Activated naive CD4-positive, alpha-beta T cell treated with anti-CD3 and anti-CD28 coated beads, Interleukin-2, amount 50 U/mL, for 16 hours (primary cell): ENCODE measurements at places on chromosomes 7 and 10.
A peak's percentile ranks its signal among the peaks of the same experiment; 100 is the strongest.

DNA sequence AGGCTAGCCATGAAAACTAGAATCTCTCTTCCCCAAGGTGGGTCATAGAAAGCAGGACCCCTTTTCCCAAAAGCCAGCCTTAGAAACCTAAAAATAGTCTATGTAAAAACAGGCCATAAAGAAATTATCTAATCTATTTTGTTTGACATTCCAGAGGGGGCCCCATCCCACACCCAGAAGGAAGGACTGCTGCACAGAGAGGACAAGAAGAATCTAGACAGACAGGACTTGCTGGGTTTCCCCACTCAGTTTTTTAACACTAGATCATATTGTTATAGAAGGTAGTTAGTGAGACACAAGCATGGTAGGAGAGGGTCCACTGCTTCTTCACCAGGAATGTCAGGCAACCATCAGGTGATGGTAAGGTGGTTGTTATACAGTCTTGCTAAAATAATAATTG lies 357.0 kb downstream of the LRRTM3 start:
- DNase-seq = no peak

DNA sequence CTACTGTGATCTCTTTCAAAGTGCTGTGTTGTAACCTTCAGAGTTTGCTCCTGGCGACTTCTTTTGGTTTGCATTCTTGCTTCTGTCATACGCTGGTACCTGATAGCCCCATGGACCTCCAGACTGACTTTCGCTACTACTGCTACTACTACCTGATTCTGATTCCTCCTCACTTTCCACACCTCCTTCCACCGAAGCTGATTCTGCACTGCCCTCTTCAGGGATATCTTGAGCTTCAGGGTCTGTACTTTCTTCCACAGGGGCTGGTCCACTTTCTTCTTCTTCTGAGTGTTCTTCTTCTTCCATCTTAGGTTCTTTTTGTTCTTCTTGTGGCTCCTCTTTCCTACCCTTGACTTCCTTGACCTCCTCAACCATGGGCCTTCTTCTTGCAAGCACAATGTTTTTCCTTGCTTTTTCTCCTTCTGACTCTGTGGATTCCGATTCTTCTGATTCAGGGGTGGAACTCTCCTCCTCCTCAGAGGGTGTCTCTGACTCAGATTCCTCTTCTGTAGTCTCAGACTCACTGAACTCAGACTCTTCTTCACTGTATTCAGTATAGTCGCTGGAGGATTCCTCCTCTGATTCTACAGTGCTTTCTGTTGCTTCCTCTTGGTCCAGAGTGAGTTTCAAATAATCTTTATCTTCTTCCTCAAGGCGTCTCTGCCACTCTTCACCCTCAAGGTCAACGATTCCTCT lies 992.2 kb downstream of the PCDH15 start:
- DNase-seq = no peak

DNA sequence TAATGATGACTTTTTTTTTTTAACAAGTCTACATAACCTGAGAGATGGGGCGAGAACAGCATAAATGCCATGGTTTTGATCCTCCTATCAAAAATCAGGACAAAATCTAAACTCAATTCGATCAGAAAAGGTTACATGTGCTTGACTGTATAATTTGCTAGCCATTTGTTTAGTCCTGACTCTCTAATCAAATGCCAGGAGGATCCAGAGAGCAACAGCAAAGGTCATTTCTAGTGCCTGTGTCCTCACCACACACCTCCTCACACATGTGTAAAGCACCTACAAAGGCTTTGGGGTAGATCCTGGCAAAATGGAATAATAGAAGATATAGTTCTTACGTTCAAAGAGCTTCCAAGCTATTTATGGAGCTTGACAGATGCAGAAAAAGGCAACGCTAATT lies 11.0 kb upstream of the FAS start:
- DNase-seq = no peak

GRCh38 chr7:18019555-18019954 lies 8.1 kb downstream of the PRPS1L1 start:
- no peak for DNase-seq

DNA sequence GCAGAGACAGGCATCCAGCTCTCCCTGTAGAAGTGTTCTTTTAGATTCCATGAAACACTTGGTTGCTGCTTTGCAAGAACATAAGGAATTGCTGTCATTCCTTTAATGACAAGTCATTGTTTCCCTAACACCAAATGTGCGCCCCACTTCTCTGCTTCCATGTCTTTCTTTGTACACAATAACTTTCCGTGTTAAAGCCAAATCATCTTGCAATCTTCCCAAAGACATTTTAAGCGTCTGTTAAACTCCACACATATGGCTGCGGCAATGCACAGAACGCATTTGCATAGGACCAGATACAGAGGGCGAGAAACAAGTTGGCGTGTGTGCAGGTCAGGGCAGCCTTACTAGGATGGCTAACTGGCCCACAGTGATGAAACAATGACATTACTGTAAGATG lies 399.3 kb upstream of the PRKCQ start:
- no peak for DNase-seq

DNA sequence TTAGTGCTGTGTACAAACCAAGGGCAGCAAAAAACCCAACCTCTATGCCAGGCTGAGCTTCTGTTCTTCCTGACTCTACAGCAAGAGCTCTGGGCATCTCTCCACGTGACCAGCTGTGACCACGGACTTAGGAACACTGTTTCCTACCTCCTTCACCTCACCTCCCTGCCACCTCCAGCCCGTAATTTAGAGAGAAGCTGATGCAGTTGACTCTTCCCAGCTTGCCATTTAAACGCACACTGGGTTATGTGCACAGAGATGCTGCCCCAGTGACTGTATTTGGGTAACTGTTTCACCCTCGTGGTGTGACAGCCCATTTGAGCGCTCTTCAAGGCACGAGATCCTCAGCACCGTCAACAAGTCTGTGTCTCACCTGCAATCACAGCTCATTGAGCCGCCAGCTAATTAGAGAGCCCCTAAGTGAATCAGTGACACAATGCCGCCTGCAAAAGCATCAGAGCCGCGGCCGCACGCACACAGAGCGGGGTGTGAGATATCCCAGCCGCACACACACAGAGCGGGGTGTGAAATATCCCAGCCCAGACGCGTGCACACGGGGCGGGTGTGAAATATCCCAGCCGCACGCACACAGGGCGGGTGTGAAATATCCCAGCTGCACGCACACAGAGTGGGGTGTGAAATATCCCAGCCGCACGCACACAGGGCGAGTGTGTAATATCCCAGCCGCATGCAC lies 319.7 kb downstream of the PTPRN2 start:
- no peak for DNase-seq

DNA sequence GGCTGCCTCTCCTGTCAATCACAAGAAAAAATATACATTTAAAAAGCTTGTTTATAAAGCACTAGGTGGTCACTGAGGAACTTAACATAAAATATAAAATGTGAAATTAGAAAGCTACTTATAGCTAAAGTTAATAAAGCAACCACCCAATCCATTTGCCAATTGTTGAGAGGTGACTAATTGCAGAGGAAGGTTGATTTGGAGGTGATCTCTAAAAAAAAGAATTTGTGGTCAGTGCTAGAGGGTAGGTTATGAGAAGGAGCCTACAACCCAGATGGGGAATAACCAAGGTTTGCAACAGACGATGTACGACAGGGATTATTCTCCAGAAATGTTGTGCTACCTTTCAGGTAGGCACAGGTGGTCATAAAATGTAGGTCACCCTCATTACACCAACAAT lies 444.2 kb upstream of the C7orf33 start:
- DNase-seq = no peak

GRCh38 chr10:52092390-52092789 lies 221.7 kb upstream of the DKK1 start:
- DNase-seq = no peak

GRCh38 chr10:95388539-95388938 lies 97.7 kb upstream of the PDLIM1 start:
- DNase-seq = no peak

DNA sequence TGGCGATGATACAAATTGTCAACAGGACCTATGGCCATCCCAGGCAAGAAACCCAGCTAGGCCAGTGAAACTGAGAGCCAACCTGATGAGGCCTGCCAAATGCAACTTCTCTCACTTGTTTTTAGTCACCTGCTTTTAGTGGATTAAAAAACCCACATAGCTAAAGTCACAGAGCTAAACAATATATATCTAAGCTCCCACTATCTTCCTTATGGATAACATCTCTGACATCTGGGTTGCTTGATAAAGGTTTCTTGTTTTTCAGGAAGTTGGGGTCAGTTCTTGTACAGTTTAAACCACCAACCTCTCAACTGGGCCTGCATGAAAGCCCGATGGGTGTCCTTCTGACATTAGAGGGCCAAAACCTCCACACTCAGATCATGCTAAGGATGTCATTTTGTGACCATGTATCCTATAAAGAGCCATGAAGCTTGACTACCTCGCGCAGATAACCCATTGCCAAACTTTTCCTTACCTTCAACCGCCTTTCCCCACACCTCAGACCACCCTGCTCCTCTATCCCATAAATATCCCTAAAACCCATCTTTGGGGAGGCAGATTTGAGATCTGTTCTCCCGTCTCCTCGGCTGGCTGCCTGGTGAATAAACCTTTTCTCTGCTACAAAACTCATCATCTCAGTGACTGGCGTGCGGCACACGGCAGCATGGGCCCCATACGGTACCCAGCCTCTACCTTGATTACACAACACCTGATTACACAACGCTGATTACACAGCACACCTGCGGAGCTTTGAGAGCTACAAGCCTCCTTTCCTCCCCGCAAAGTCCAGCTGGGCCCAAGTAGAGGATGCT lies 797 bp upstream of the STMP1 start:
- DNase-seq = no peak

GRCh38 chr7:36208997-36209813 lies 56.2 kb downstream of the EEPD1 start:
- no peak for DNase-seq

- DNase-seq = no peak
Measured at GRCh38 chr7:46220066-46220630, 299.1 kb upstream of the IGFBP3 start.

DNA sequence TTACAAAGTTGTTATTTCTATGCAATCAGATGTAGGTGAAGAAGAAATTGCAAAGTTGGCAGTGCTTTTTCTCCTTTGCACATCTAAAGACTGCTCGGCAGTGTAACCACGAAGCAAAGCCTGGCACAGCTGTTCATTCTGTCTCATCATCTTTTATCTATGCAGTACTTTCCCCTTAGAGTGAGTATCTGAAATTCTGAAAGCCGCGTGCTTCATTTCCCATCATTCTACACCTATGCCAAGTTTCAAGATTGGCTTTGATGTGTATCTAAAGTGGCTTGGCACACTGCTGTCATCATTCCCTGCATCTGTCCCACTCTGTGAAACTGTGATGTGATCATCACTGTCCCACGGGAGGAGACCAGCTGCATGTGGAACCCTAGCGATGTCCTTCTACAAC lies 15.2 kb downstream of the SOSTDC1 start:
- no peak for DNase-seq

DNA sequence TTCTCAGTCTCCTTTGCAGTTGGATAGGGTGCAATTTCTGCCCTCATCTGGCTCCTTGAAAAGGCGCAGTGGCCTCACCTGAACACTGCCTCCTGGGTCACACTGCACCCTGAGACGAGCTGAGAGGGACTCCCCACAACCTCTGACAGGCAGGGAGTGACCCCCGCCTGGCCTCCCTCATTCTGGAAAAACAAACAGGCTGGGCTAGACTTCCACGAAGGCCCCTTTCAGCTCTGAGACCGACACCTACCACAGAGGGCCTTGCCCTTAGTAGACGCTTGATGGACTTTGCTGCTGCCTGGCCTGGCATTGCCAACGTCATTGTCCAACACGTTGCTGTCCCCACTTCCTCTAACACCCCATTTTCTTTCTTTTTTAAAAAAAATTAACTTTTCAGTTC lies 8.6 kb downstream of the FAM241B start:
- DNase-seq = no peak

GRCh38 chr10:94225589-94225988 lies 137.2 kb downstream of the NOC3L start:
- no peak for DNase-seq

GRCh38 chr7:12729112-12729511 lies 41.7 kb downstream of the ARL4A start:
- no peak for DNase-seq

GRCh38 chr10:106873770-106874603 lies 290.5 kb downstream of the SORCS1 start:
- no peak for DNase-seq

- no peak for DNase-seq
Measured at GRCh38 chr10:112948196-112948595, 1.9 kb upstream of the TCF7L2 start.

DNA sequence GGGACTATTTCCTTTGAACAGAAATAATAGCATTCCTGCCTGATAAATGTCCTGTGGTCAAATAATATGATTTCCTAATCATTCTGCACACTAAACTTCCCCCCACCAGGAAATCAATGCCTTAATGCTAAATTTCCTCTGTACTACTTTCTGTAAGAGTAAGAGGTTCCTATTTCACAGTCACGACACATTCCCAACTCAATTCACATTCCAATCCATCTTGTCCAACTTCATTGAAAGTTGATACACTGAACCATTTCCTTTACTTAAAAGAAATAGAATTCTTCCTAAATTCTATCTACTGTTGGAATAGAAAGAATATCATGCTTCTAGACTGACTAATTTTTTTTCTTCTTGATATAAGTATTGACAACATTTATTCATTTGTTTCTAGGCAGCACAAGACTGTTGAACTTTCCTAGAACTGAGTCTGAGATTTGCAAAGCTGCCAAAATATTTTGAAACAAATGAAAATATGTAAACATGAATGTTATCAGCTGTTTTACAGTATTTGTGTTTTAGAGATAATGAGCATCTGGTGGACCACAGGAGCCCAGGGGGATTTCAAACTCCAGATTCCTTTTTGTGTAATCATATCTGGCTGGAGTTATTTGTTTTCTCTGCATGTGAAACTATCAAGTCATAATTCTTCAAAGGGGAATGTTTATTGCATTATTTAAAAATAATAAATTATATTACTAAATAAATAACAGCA lies 121.5 kb downstream of the TPST1 start:
- no peak for DNase-seq

DNA sequence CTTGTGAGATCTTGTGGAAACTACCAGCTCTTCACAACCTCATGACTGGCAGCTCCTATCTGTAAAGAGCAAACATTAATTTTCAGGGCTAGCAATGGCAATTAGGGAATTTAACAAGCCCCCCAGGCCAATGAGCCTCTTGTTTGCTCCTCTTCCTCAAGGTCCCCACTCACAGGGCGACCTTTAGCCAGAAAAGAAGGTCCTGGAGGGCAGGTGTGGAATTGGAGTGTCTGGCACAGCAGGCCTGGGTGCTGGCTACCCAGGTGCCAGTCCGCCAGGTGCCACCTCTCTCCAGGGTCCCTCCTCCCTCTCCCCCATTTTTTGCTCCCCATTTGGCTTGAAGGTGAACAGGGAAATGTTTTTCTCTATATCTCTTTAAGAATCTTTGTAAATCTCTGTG lies 1.9 kb upstream of the CEP55 start:
- DNase-seq = no peak

- DNase-seq = no peak
Measured at GRCh38 chr7:122304996-122305421, 459 bp upstream of the FEZF1 start.

GRCh38 chr10:47297866-47298540 lies 2.0 kb upstream of the GDF10 start:
- no peak for DNase-seq

GRCh38 chr7:23470330-23471105 lies at the start of gene IGF2BP3:
IGF2BP3 (minus strand) TSS chr7:23470491; CDS start chr7:23470110, 381 bp downstream.
- peak; percentile 23 for DNase-seq
